Omental fat pad (tissue), 4 donors: ENCODE measurements at places on chromosomes 7 and 10. TPM values are rescaled to one million over a fixed set of nuclear protein-coding genes. Genes with fewer than 3 reads are reported as not detected.

- no peak for DNase-seq
Observed at GRCh38 chr10:98242823-98243222, 25.2 kb downstream of the LOXL4 start.

DNA sequence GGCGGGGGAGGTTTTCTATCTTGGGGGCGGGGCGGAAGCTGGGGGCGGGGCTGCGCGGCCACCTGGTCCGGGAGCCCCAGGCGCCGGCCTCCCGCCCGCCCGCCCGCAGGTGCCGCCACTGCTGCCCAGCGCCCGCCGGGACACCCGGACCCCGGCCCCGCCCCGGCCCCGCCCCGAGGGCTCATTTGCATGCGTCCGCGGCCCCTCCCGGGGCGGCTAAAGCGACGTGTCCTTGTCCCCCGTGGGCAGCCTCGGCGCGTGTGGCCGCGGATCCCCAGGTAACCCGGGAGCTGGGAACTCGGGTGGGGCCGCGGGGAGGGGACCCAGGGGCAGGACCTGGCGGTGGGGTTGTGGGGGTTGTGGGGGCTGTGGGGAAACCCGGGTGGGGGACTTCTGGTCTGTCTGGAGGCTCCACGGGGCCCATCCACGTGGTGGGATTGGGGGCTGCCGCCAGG lies at the start of gene BHLHA15:
Gene BHLHA15 (plus strand): TSS at position 219 of the 455 bp plus-strand sequence. CDS start 871 bp downstream, outside the sequence.
- no peak for DNase-seq

- DNase-seq, result no peak
Observed at GRCh38 chr10:87916515-87916914, 53.1 kb downstream of the PTEN start.

GRCh38 chr7:22438994-22439393 lies 61.0 kb downstream of the STEAP1B start:
- DNase-seq, result no peak

DNA sequence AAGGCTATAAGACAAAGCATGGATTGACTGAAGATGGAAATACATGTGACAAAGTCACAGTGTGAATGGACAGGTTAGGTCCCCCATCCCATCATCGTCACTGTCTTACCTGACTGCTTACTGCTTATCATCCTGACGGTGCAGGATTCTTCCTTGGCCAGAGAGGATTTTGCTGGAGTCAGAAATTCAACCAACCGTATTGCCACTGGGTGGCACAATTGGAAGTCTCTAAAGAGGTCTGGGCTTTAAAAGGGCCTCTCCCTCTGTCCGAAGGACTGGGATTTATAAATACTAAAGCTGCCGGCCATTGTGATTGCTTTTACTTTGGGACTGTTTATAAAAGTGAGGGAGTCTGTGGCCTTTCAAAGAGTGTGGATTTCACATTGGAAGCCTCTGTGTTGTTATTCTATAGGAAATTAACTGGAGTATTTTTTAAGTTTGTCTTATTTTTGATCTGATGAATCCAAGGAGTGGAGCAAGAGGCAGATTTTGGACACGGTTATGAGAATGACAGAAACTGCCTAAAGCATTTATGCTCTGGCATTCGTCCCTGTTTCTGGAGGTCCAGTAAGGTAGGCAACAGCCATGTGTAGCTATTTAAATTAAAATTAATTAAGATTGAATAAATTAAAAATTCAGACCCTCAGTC lies 113.3 kb upstream of the CREB5 start:
- DNase-seq, result no peak

DNA sequence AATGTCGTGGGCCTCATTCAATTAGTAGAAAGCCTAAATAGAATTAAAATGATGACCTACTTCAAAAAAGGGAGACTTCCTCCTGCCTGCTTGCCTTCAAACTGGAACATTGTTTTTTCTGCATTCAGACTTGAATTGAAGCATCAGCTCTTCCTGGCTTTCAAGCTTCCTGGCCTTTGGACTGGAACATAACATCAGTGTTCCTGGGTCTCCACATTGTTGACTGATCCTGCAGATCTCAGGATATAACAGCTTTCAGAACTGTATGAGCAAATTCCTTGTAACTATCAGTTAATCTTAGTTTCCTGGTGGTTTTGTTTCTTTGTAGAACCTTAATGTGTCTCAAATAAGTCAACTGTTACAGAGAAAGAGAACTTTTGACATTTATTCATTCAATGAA lies 18.6 kb downstream of the MAGI2 start:
- no peak for DNase-seq

GRCh38 chr10:111072232-111072631 lies 4.6 kb upstream of the ADRA2A start:
- DNase-seq, result no peak

DNA sequence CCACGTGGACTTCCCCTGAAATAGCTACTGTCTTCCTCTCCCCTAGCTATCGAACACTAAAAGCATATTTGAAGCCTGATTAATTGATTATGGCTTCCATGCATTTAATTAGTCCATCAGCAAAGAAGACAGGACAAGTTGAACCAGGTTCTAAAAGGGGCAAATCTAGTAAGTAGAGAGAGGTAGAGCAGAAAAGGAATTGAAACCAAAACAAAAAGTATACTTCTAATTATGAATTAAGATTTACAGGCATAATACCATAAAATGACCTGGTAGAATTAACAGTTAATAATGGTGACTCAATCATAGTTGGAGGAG lies 393 bp upstream of the DNAJC1 start:
- no peak for DNase-seq

DNA sequence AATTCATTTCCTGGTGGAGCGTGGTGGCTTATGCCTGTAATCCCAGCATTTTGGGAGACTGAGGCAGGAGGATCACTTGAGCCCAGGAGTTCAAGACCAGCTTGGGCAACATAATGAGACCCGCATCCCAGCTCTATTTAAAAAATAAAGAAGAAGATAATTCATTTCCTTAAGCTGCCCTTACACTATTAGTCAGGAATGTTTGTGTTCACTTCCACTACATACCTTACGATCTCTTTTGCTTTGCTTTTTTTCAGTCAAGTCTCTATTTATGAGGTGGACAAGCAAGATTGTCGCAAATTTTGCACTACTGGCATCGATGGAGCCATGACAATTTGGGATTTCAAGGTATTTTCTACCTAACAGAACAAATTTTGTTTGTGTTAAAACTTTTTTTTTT lies 11.2 kb upstream of the ARPC1B start:
- DNase-seq, result no peak

DNA sequence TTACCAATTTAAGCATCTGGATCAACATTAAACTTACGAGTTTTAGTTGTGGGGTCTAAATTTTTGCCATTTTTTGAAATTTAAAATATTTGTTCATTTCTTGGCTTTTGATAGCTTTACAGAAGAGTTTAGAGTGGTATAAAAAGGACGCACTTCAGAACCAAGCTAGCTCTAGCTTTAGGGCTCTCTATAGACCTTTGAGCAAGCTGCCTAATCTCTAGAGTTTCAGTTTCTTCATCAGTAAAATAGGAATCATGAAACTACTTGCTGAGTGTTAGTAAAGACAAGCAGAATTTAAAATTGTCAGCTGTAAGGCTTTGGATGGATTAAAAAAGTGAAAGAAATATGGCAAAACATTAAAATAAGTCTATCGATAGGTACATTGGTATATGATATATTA lies 266.5 kb downstream of the IPMK start:
- no peak for DNase-seq

- no peak for DNase-seq
Observed at GRCh38 chr7:123948136-123948535, 23.1 kb downstream of the SPAM1 start.

DNA sequence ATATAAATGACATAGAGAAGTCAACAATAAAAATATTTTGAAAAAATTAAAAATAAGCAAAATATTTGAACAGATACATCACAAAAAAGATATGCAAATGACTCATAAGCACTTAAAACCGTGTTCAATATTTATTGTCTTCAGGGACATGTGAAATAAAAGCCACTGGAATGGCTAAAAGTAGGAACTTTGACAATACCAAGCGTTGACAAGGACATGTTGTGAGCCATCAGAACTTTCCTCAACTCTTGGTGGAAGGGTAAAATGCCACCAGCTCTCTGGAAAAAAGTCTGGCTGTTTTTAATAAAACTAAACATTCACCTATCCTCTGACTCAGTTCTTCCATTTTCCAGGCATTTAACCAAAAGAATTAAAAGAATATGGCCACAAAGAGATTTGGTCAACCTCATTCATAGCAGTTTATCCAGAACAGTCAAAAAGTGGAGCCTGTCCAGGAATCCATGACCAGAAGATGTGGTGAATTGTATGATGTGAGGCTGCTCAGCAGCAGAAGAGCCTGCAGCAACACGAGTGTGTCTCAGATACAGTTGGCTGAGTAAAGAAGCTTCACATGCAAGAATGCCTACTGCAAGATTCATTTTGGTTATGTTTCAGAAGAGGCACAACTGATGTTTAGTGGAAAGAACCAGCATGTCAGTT lies 7.1 kb upstream of the KLF6 start:
- no peak for DNase-seq

DNA sequence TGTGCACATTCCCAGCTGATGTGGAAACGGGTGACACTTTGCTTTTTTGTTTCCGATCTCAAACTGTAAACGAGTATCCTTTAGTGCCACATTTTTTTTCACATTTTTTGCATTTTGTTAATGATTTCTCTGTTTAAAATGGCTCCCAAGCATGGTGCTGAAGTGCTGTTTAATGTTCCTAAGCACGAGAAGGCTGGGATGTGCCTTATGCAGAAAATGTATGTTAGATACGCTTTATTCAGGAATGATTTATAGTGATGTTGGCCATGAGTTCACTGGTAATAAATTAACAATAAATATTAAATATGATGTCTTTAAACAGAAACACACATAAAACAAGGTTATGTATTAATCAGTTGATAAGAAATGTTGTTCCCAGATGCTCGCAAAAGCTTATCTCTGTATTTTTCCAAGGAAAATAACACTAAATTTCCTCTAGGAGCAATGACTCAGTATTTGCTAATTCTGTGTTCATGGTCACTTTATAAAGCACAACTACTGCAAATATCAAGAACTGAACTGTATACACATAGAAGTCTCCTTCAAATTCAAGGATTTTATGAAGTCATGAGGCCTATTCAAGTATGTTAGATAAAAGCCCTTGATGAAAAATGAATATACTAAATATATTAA lies 305.9 kb upstream of the SMIM30 start:
- no peak for DNase-seq

DNA sequence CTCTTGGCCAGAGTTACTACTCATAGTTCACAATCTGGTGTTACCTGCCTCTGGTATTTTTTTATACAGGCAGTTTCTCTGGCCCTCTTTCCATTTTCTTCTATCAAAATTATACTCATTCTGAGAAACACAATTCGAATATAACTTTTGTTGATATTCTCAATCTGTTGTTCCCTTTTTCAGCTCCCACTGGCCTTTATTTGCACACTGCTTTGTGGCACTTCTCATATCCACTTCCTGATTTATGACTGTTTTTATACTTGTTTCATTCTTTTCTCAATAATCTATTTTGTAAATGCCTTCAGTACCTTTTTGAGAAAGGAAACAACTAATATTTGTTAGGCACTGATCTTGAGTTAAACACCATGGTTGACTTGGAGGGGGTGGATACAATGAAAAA lies 93.8 kb upstream of the HDAC9 start:
- no peak for DNase-seq

DNA sequence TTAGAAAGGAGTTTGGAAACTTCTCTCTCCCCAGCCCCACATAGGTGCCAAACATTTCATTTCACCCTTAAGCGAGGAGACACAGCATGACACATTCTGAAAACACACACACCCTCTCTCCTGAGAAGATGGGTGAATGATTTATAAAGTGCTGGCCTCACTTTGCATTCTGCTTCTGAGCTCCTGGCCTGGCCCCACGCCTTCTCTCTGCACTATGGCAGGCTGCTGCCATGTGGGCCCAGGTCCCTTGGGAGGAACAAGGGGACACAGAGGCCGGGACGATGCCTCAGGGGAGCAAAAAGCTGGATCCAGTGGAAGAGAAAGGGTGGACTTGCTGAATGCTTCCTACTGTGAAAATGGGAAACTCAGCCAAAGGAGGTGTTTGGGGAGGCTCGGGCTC lies 56.0 kb downstream of the CPXM2 start:
- no peak for DNase-seq

DNA sequence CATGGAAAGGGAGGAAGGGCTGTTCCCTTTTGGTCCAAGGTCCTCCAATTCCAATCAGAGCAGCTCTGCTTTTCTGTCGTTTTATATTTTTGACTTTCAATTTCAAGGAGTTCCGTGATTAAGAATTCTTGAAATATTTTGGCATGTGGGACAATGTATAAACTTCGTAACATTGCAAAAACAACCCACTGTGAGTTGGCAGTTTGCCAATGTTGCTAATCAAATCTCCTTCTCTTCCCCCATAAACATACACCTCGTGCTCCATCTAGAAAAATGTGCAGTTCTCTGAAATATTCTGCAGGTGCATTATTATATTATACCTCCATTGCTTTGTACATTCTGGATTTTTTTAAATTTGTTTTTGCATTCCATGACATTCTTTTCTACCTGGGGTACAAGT lies 49.8 kb downstream of the POU6F2 start:
- no peak for DNase-seq

Gene UTF1
- not detected for total RNA-seq

Gene HABP2
- not detected for total RNA-seq

Gene LBX1
- not detected for total RNA-seq

Gene RBP4
- total RNA-seq, result 1,096 TPM

Gene DGKI
- 1.5 TPM for total RNA-seq

Gene PDCD11
- total RNA-seq, result 25.9 TPM

Gene NPC1L1
- 0.65 TPM for total RNA-seq
